Foreskin keratinocyte (primary cell): ENCODE measurements at places on chromosomes 13 and 19. TPM values are rescaled to one million over a fixed set of nuclear protein-coding genes. Genes with fewer than 3 reads are reported as not detected.

- DNase-seq = peak; percentile 60
Observed at GRCh38 chr13:108895220-108895704, 265.9 kb downstream of the MYO16 start.

Gene PNPLA6
- 82.3 and 85.4 TPM in 2 replicates for total RNA-seq

DNA sequence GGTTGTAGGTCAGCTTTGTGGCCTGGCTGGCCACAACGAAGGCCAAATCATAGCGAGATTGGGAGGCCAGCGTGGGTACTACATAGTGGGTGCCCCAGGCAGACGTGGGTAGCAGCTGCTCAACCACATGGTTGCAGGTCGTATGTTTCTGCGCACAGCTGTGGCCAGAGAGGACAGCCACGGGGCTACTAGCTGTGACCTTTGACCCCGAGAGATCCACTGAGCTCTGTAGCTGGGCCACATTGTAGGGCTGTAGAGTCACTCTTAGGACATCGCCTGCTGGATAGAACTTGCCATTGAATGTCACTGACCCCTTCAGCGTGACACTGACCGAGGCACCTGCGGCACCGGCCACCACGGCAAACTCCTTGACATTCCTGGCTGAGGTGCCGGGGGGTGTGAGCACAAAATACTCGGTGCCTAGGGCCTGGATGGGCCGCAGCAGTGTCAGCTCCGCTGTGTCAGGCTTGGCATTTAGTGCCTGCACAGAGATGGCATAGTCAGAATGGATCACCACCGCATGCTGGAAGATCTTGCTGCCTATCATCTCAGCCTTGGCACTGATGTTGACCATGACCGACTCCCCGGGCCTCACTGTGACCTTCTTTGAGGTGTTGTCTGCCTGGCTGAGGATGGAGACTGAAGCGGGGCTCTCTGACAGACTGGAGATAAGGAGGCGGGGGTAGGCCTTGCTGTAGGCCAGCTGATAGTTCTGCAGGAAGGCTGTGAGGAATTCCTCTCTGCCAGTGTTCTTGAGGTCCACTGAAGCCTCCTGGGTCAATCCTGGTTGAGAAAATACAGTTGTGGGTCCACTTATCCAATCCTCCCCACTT, 6.7 kb downstream of the FCGBP start:
- no peak for DNase-seq

GRCh38 chr13:111066544-111066943, 48.6 kb upstream of the ARHGEF7 start:
- DNase-seq = no peak

Gene ZNF540
- 0.27 and 0.53 TPM in 2 replicates for total RNA-seq

DNA sequence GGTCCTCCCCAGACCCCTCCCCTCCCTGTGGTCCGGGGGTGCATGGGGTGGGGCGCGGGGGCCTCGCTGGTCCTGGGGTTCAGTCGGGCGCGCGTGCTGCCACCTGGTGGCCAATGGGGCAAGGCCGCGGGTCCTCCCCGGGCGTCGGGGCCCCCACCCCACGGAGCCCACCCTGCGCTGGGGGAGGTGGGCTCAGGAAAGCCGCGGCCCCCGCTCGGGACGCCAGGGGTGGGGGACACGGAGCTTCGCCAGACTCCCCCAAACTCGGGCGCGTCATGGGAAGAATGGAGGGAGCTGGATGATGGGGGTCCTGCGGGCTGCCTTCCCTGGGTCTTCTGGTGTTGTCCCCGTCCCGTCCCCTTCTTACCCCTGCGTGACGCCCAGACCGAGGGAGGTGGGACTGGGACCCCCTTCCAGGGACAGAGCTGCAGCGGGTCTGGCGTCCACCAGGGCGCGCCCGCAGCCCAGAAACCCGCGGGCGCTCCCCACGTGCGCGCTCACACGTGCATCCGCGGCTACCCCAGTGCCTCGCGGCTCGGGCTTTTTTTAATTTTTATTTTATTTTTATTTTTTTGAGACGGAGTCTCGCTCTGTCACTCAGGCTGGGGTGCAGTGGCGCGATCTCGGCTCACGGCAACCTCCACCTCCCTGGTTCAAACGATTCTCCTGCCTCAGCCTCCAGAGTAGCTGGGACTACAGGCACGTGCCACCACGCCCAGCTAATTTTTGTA, 19.8 kb upstream of the TCF3 start:
- no peak for DNase-seq

Gene MEDAG
- not detected in 2 replicates for total RNA-seq

DNA sequence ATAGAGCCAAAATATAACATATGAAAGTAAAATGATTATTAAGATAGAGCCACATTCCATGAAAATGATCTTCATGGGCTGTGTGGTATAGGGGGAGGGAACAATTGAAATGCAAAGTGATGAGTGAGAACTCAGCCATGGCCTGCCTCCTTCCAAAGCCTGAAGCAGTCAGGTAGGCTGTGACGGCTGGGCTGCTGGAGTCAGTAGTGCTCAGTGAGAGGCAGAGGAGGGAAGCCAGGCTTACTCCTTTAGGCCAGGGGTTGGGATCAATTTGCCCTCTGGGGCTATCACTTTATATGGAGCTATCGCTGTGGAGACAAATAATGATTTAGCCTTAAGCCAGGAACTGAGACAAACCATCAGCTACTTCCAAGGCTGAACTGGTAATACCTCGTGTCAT, 654.9 kb downstream of the FGF9 start:
- DNase-seq = no peak

- DNase-seq = peak; percentile 71
Observed at GRCh38 chr13:60765700-60766411, 368.8 kb downstream of the TDRD3 start.

Gene FGF14
- total RNA-seq = not detected in 2 replicates

DNA sequence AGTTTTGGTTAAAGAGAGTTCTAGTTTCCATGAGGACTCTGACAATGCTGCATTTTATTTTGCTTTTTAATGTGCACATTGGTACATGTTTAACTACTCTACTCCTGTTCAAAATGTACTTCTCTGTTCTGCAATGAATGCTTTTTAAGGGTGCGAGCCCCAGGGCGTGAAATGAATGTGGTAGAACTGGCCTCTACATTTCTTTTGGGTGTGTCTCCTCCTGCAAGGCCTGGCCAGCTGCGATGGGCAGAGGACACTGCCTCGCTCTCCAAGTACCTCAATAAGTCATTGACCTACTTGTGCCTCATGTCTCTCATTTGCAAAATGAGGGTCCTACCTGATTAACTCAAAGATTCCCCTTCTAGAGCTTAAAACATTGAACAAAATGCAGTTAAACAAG, 6.7 kb downstream of the RGS9BP start:
- DNase-seq = no peak

GRCh38 chr13:101360525-101360924, 55.8 kb downstream of the NALCN start:
- no peak for DNase-seq

DNA sequence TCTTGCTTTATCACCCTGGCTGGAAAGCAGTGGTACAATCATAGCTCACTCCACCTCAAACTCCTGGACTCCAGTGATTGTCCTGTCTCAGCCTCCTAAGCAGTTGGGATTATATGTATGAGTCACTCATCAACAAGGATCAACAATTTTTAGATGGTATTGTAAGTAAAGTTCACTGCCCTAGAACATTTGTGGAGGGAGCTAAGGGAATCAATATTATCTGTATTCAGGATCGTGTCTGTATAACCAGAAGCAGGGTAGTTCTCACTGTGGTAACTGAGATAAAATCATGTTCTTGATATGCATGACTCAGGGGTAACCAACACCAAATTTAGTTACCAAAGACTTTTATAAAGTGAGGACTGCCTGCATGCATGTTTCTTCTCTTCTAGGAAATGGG, 27.0 kb downstream of the ZMYM5 start:
- no peak for DNase-seq

DNA sequence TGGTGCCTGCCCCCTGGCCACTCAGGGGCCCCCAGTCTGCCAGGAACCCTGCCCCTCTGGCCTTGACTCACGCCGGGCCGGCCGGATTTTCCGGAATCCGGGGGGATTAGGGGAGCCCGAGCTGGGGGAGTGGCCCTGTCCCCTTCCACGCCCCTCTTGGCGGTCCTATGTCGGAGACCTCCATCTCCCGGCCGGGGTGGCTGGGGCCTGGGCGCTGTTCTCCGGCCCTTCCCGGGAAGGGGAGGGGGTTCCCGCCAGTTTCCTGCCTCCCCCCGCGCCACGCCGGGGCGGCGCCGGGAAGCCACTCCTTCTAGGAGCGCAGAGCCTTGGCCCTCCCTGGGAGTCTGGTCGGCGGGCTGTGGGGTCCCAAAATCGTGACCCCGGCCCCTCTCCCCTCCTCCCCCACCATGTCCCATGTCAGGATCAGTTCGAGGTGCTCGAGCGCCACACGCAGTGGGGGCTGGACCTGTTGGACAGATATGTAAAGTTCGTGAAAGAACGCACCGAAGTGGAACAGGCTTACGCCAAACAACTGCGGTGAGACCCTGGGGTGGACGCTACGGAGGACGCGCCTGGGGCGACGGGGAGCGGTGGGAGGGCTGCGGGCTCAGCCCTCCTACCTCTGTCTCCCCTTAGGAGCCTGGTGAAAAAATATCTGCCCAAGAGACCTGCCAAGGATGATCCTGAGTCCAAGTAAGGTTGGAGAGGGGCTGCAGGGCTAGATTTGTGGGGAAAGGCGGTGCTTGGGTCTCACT, 1.3 kb downstream of the TRIP10 start:
- no peak for DNase-seq

Gene F10
- total RNA-seq = not detected in 2 replicates

GRCh38 chr13:102707467-102707866, 12.6 kb upstream of the METTL21C start:
- peak; percentile 97 for DNase-seq

Gene CAPN12
- total RNA-seq = 0.78 and 1.4 TPM in 2 replicates

- no peak for DNase-seq
Observed at GRCh38 chr13:46484561-46484960, 68.4 kb upstream of the LRCH1 start.

GRCh38 chr19:6721773-6722172, 1.3 kb upstream of the C3 start:
- DNase-seq = no peak

- DNase-seq = no peak
Observed at GRCh38 chr13:24672141-24673132, 7.8 kb upstream of the ATP12A start.

Gene SCEL
- 2.4 and 4.0 TPM in 2 replicates for total RNA-seq

GRCh38 chr19:8194528-8195267, 14.5 kb upstream of the CERS4 start:
- no peak for DNase-seq

DNA sequence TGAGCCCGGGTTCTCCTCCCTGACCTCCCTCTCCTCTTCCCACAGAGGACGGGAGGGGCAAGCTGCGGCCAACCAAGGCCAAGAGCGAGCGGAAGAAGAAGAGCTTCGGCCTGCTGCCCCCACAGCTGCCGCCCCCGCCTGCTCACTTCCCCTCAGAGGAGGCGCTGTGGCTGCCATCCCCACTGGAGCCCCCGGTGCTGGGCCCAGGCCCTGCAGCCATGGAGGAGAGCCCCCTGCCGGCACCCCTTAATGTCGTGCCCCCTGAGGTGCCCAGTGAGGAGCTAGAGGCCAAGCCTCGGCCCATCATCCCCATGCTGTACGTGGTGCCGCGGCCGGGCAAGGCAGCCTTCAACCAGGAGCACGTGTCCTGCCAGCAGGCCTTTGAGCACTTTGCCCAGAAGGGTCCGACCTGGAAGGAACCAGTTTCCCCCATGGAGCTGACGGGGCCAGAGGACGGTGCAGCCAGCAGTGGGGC, 162.2 kb downstream of the KDM4B start:
- DNase-seq = no peak

Gene ZNF180
- total RNA-seq = 6.8 and 8.7 TPM in 2 replicates

Gene HRC
- not detected in 2 replicates for total RNA-seq

- no peak for DNase-seq
Observed at GRCh38 chr19:38614289-38614688, 3.5 kb downstream of the MAP4K1 start.

- no peak for DNase-seq
Observed at GRCh38 chr13:99018418-99019180, 40.7 kb upstream of the DOCK9 start.

- no peak for DNase-seq
Observed at GRCh38 chr13:37289212-37289935, 183.9 kb upstream of the CSNK1A1L start.

Gene GJA3
- 0.07 and 0.11 TPM in 2 replicates for total RNA-seq

Gene ADAT3
- total RNA-seq = 2.7 and 3.2 TPM in 2 replicates

Gene EFNA2
- total RNA-seq = not detected in 2 replicates

- DNase-seq = no peak
Observed at GRCh38 chr13:108682714-108683113, 53.3 kb downstream of the MYO16 start.

DNA sequence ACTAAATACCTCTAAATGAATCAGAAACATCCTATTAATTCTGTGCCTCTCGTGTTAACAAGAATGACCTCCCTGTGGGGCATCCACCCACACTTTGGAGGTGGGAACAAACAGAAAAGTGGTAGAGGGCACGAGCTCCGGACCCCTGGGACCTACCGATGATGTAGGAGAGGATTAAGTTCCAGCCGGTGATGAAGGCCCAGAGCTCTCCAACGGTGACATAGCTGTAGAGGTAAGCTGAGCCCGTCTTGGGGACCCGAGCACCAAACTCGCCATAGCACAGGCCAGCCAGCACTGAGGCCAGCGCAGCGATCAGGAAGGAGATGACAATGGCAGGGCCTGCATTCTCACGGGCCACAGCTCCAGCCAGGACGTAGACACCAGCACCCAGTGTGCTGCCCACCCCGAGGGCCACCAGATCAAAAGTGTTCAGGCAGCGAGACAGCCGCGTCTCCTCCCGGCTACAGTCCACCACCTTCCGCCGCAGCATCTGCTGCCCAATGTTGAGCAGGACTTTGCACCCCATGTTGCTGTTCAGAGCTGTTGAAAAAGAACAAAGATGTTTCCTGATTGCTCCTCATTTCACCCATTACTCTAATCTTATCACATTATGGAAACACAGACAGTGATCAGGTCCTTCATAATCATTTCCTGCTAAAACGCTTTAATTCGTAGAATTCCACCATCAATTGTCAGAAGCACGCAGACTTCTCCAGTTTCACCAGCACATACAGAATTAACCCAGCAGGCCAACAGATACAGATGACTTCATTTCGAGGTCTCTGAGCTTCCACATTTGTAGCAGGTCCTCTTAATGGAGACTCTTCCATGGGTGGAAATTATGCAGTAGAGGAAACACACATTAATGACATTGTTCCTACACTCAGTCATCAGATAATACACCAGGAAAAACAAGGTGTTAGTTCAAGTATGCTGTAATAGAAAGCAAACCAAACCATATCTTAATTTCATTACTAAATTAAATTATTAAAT, 59.5 kb downstream of the SLC7A1 start:
- DNase-seq = no peak

Gene KANK3
- total RNA-seq = 0.34 and 0.35 TPM in 2 replicates

Gene PRR36
- 0.03 TPM in 1 of 2 replicates, not detected in the other for total RNA-seq

Gene ADAMTS10
- total RNA-seq = not detected in 2 replicates

DNA sequence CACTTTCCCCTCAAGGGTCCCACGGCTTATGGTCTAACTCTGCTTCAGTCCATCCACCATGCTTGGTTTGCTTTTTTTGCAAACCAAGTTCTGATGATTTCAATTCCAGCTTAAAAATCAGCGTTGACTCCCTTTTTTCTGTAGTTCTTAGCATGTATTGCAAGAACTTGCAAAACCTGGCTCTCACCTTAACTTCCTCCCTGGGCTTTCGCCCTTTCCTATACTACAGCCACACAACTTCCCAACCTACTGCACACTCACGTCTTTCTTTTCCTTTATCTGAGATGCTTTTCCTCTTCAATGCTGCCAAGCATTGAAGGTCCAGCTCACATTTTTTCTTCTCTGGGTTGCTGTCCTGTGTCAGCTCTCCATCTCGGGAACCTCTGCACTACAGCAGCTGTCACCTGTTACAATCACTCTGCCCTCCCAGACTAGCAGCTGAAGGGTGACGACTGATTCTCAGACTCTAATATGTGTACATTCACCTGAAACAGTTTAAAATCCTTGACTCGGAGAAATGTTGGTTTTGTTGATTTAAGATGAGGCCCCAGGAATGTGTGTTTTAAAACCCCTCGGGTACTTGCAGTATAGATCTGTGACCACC, 143.7 kb downstream of the FREM2 start:
- no peak for DNase-seq

Gene OR7A5
- not detected in 2 replicates for total RNA-seq

Gene ZNF414
- total RNA-seq = 5.7 and 6.0 TPM in 2 replicates
